Airway epithelial cell (primary cell): ENCODE measurements at places on chromosomes 16 and 17. TPM values are rescaled to one million over a fixed set of nuclear protein-coding genes. Genes with fewer than 3 reads are reported as not detected.

Gene KRT20
- total RNA-seq: not detected in 2 replicates

Gene STH
- total RNA-seq: not detected in 2 replicates

Gene ZG16
- total RNA-seq: not detected in 2 replicates

Gene SSTR5
- not detected in 2 replicates for total RNA-seq

Gene TEKT1
- not detected in 2 replicates for total RNA-seq

Gene FTO
- total RNA-seq: 57.7 and 61.7 TPM in 2 replicates

Gene KIF2B
- not detected in 2 replicates for total RNA-seq
